ENCODE measurements at places on chromosomes 4 and X. TPM values are rescaled to one million over a fixed set of nuclear protein-coding genes. Genes with fewer than 3 reads are reported as not detected.

DNA sequence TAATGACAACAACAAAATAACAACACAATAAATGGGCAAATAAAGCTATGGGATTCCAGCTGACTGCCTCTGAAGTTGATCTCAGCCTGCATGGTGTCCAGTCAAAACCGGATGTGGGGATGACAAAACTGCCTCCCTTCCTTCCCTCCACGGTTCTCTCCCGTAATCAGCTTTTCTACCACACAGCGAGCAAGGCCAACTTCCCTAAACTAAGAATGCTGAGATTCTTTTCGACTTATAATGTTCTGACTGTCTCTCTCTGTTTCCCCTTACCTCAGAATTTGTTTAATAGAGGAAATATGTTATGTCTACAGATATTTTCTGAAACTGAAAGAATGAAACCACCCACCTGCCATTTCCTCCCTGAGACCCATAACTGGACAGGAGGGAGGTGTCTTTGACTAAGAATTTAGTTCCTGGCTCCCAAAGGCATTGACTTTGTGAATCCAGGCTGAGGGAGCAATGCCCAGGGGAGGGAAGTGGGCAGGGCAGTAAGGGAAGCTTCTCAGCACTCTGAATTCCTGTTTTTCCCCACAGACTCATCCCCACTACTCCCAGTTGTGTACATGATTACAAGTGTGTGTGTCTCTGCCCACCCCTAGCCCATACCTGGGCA is 1.0 kb upstream of the TLR1 start:
- DNase-seq: no peak

- DNase-seq: no peak
Measured at GRCh38 chr4:10861036-10861435, 176.5 kb upstream of the CLNK start.

DNA sequence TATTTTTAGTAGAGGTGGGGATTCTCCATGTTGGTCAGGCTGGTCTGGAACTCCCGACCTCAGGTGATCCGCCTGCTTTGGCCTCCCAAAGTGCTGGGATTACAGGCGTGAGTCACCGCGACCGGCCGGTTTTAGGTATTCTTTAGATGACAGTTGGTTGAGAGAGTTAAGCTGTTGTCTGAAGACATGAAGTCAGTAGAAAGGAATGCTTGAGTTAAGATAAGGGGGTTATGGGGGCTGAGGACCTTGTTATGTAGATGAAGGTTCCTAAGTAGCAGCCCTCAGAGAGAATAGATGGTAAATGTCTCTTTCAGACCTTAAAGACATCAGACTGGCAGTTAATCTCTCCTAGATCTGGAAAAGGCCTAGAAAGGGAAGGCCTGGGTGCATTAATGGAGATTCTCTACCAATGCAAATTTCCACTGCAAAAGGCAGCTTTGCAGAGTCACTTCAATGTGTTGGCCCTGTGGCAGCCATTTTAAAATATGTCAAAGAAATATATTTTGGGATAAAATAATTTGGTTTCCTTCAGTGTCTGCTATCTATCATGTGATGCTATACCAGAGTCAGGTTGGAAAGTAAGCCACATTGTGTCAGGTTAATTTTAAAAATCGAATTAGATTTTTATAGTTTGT is 6.4 kb upstream of the ZNF674 start:
- peak; percentile 3 for DNase-seq

GRCh38 chr4:173940146-173940545 is 343.3 kb downstream of the FBXO8 start:
- no peak for DNase-seq

CD99 gene
- total RNA-seq: 51.2 TPM

CYSLTR1 gene
- total RNA-seq: not detected

All from Calu3 (cell line).